ENCODE measurements at places on chromosomes 2 and 18. TPM values are rescaled to one million over a fixed set of nuclear protein-coding genes. Genes with fewer than 3 reads are reported as not detected.

DNA sequence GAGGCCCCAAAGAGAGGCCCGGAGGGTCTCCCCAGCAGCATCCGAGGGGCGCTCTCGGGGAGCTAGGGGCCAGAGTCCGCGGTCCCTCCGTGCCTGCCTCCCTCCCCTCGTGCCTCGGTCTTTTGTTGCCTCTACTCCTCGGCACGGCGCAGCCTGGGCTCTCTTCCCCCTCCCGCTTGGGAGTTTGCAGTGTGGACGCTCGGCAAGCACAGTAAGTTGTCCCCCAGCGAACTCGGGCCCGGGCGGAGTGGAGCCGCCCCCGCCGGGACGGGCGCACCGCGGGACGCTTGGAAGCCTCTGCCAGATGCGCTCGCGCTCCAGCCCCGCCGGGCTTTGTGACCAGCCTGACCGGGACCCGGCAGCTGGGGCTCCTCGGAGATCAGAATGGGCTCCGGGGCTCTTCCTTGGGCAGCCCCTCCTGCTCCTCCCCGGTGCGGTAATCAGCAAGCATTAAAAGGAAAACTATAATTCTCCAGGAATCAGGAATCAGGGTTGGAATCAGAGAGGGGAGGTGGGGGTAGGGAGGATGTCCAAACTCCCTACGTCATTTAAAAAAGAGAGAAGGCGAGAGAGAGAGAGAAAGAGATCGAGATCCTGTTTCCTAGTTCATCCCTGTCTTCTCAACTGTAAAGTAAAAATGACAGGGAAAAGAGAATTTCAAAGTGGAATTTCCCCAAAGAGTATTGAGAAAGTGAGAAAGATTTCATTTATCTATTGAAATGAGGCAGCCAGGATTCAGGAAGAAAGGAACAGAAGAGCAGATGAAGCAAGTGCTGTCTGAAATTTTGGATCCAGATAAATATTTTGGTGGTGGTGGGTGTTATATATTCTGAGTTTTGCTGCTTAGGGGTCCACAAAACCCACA is 786 bp upstream of the TMEM200C start:
- no peak for DNase-seq

Gene FAM124B
- polyA plus RNA-seq, result 0.04 TPM

Gene RIOK3
- polyA plus RNA-seq, result 45.1 TPM

- no peak for DNase-seq
Measured at GRCh38 chr2:64063454-64063853, 44.2 kb upstream of the VPS54 start.

Gene STAT4
- polyA plus RNA-seq, result 1.5 TPM

- no peak for DNase-seq
Measured at GRCh38 chr2:12890481-12890991, 173.8 kb downstream of the TRIB2 start.

- no peak for DNase-seq
Measured at GRCh38 chr18:24536834-24537233, 76.4 kb downstream of the HRH4 start.

DNA sequence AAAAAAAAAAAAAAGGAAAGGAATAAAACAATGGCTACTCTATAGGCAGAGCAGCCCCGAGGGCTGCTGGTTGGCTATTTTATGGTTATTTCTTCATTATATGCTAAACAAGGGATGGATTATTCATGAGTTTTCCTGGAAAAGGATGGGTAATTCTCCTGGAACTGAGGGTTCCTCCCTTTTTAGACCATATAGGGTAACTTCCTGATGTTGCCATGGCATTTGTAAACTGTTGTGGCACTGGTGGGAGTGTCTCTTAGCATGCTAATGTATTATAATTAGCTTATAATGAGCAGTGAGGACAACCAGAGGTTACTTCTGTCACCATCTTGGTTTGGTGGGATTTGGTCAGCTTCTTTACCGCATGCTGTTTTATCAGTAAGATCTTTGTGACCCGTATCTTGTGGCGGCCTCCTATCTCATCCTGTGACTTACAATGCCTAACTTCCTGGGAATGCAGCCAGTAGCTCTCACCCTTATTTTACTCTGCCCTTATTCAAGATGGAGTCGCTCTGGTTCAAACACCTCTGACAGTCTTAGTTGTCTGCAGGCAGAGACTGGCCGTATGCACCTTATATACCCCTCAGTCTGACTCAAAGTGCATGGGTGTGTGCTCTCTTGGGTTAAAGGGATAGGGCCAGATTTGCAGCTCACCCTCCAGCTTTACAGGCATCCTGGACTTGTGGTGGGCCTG is 57.7 kb downstream of the HAUS1 start:
- DNase-seq, result no peak

- no peak for DNase-seq
Measured at GRCh38 chr2:175351512-175351911, 170.0 kb upstream of the ATP5MC3 start.

GRCh38 chr2:176931588-176932563 is 280.7 kb upstream of the HNRNPA3 start:
- DNase-seq, result no peak

GRCh38 chr18:69490072-69490471 is 89.4 kb downstream of the DOK6 start:
- no peak for DNase-seq

DNA sequence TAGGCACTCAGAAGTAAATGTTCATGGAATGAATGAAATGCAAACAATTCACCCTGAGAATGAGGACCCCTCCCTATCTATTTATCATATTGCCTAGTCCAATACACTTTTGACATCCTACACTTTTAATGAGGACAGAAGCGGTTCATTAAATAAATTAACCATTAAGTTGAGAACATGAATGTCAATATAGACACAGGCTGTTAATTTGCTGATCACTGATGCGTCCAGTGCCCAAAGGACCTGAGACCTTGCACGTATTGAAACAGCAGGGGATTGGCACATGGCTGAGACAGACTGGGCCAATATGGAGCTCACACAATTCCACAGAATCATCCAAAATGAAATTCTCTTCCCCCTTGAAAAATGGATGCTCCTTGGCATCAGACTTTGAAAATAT is 430.0 kb downstream of the SLC4A3 start:
- DNase-seq, result no peak

Gene CDKL4
- not detected for polyA plus RNA-seq

- DNase-seq, result no peak
Measured at GRCh38 chr2:137009953-137010352, 244.6 kb downstream of the THSD7B start.

GRCh38 chr2:238507836-238508235 is 81.1 kb downstream of the ASB1 start:
- no peak for DNase-seq

Gene TTL
- polyA plus RNA-seq, result 11.1 TPM

DNA sequence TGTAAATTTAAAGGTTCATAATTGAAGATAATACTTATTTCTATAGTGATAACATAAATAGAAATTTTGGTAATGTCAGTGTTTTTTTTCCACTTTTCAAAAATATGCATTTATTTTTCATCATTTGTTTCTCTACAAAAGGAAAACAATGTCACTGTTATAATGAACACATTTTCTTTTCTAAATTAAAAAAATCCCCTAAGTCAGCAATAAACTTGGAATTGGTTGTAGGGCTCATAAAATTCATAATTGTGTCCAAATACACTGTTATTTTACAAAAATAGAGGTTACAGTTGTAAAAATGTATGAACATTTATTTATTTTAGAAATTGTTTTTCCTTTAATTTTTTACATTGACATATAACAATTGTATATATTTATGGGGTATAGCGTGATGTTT is 26.4 kb upstream of the SERPINB12 start:
- DNase-seq, result no peak

DNA sequence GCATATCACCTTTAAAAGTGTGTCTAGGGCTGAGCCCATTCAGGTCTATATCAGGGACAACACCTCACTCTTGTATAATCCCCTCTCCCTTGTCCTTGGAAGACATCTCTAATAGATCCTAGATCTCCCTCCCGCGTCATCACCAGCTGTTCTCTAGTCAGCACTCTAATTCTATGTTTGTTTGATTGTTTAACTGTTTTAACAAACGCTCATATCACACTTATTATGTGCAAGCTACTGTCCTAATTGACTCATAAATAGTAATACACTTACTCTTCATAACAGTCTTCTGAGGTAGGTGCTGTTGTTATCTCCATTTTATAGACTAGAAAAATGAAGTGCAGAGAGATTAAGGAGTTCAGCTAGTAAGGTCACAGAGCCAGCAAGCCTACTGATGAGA is 1.6 kb upstream of the ERMN start:
- no peak for DNase-seq

DNA sequence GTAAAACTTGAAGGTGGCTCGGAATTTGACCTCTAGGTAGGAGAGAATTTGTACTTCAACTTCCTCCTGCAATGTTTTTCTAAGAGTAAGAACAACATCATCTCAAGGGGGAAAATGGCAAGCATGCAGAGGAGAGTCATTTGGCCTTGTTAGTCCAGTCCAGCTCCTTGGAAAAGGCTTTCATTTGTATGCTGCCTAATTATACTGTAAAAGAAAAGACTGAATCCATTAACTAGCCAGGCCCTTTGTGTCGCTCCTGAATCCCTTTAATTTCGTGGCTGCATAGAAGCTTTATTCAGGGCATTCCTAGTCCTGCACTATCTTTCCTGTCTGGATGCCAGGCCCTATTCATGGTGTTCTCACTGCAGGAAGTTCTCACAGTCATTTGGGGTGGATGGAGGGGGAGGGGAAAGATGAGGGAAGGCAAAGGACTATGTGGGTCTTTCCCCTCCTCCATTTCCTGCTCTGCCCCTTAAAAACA is 36.0 kb downstream of the PHLPP1 start:
- DNase-seq, result no peak

GRCh38 chr18:10926621-10927161 is 222.7 kb downstream of the PIEZO2 start:
- no peak for DNase-seq

Gene ZNF804A
- polyA plus RNA-seq, result 0.96 TPM

DNA sequence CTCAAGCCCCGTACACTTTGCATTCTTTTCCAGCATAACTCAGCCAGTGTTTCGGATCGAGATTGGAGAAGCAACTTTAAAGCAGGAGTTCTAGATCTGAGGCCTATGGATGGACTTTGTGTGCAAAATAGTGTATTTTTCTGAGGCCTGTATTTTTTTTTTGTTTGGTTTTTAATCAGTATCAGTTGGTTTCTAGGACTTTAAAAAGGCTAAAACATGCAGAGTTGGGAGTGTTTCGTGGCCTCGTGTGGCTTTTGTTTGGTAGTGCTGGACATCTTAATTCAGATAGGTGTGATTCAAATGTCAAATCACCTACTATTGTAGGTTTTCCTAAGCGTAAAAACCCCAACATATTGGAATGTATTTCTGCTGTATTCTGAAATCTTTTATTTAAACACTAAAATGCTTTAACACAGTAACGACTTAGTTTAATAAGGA is 282 bp upstream of the PUS10 start:
- DNase-seq, result no peak

DNA sequence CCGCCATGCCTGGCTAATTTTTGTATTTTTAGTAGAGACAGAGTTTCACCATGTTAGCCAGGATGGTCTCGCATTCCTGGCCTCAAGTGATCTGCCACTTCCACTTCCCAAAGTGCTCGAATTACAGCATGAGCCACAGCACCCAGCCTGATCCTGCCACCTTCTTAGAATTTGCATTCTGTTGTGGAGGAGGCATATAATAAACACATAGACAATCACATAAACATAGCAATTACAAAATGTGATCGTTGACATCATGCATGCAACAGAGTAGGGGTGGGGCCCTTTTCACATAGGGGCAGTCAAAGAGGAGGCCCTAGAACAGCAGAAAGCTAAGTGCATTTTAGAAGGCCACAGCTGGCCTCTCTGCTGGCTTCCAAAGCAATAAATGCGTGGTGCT is 39.9 kb upstream of the TSPYL6 start:
- no peak for DNase-seq

Gene SPR
- 14.9 TPM for polyA plus RNA-seq

- DNase-seq, result no peak
Measured at GRCh38 chr18:61749031-61749430, 143.8 kb downstream of the RNF152 start.

Gene LYPD6B
- 19.1 TPM for polyA plus RNA-seq
